ENCODE measurements at places on chromosomes 4 and X. TPM values are rescaled to one million over a fixed set of nuclear protein-coding genes. Genes with fewer than 3 reads are reported as not detected.

The VCX3A gene
- not detected for total RNA-seq

The SPIN3 gene
- 23.1 TPM for total RNA-seq

The HDAC6 gene
- total RNA-seq: 121 TPM

The RTL9 gene
- total RNA-seq: not detected

The IL21 gene
- not detected for total RNA-seq

The SOX3 gene
- total RNA-seq: not detected

Measured in CD4-positive, alpha-beta memory T cell (primary cell).